ENCODE measurements at places on chromosomes 7 and 10. TPM values are rescaled to one million over a fixed set of nuclear protein-coding genes. Genes with fewer than 3 reads are reported as not detected.

TAS2R3 gene
- 1.2 TPM for total RNA-seq

OR9A2 gene
- not detected for total RNA-seq

PON3 gene
- not detected for total RNA-seq

ADAMTS14 gene
- 2.0 TPM for total RNA-seq

OR2A12 gene
- total RNA-seq: not detected

DNA sequence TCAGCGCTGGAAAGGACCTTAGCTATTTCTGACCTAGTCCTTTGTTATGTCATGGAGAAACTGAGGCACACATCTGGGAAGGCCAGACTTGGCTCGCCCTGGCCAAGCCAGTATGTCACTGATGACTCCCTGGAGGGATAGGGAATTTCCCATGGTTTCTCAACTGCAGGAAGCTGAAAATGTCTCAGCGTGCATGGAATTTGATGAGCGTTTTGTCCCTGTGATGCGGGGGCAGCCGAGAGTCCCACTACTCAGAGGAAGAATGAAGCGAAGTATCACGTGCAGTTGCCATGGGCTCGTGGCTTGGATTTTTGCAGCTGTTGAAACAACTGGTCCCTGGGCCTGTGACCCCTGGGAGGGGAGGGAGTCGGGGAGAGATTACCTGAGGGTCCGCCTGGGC lies 44.8 kb downstream of the CLIP2 start:
- DNase-seq: peak; percentile 15

DNA sequence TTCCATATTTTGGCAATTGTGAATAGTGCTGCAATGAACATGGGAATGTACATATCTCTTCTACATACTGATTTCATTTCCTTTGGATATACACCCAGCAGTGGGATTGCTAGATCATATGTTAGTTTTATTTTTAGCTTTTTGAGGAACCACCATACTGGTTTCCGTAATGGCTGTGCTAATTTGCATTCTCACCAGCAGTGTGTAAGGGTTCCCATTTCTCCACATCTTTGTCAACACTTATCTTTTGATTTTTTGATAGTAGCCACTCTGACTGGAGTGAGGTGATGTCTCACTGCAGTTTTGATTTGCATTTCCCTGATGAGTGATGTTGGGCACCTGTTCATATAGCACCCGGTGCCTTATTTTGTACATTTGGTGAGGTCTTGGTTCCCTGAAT lies 519.6 kb downstream of the REEP3 start:
- DNase-seq: no peak

- DNase-seq: peak; percentile 51
Observed at GRCh38 chr7:107408349-107408748, 61.5 kb upstream of the GPR22 start.

DNA sequence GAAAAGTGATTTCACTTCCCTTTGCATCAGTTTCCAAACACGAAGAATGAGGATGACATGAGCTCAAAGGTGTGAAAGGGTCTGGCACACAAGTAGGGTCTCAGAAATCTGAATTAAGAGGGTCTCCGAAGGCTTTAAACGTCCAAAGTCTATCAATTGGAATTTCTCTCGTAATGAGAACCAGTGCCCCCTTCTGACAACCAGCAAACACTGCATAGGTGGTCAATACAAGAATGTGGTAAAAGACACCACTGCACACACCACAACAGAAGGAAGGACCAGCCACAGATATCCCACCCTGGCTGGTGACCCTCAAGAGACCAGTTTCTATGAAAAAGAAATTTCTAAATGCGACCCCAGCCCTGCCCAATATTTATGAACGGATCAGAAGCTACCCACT lies 78.1 kb downstream of the CALN1 start:
- DNase-seq: no peak

DNA sequence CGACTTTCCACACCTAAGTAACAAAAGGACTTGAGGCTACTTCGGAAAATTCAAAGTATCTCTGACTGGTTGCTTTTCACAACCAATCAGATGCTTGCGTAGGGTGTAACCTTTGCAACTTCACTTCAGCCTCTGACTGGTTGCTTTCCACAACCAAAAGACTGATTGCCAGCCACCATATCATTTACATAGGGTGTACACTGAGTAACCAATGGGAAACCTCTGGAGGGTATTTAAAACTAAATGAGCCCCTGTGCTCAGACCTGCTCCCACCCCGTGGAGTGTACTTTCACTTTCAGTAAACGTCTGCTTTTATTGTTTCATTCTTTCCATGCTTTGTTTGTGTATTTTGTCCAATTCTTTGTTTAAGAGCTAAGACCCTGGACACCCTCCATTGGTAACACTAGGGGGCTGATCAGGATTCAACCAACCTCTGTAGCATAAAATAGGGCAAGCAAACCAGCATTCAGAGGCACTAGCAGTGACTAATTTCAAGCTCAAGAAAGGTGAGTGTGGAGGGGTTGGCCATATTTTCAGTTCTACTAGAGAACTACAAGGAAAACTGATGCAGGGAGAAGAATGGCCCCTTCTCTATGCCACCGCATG lies 390.8 kb downstream of the POM121L12 start:
- no peak for DNase-seq

- no peak for DNase-seq
Observed at GRCh38 chr7:151321341-151321740, 20.3 kb upstream of the NUB1 start.

GRCh38 chr10:12414278-12414989 lies 65.1 kb downstream of the CAMK1D start:
- peak; percentile 74 for DNase-seq

- DNase-seq: peak; percentile 52
Observed at GRCh38 chr7:35736725-35737124, 41.8 kb upstream of the HERPUD2 start.

DNA sequence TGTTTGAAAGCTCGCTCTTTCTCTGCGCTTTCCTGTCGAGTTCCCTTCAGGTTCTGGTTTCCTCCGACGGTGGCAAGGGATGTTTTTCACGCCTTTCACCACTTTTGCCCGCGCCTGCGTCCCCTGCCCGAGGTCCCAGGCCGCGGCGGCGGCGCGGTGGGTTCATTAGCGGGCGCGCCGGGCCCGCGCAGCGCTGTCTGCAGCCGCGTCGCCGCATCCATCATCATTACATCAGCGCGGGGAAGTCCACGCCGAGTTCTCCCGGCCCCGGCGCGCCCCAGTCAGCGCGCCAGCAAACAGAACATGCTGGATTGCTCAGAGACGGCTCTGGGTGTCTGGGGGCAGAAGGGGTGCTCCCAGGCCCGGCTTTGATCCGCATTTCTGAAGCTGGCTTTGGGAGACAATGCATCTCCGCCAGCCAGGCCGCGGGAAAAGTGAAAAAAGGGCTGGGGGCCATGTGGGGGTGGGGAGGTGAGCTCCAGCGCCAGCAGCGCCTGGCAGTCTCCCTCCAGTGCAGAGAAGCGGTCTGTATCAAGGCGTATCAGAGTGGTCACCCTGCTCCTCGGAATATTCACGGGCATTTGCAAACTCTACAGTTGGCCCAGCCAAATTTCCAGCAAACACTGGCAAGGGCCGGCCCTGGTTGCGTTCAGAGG lies 8.9 kb downstream of the GLI3 start:
- DNase-seq: peak; percentile 53

DNA sequence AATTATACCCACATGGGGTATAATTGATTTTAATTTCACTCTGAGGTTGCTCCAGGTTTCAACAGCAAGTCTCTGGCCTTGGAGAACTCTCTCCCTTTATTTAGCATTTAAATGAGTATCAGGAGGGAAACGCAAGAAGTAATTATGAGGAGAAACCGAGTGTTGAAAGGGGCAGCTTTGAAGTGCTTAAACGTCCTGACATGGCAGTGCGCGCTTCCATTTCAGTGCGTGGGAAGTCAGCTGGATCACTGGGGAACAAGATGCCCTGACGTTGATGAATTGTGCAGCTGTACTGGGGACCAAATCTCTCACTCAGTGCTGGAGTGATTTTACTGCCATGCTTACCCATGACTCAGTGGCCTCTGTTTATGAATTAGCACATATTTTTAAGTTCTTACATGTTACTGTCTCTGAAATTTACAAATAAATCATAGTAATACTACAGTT lies 106.0 kb upstream of the PRR15 start:
- DNase-seq: no peak

GRCh38 chr10:58622246-58622645 lies 109.6 kb downstream of the BICC1 start:
- DNase-seq: peak; percentile 66
